ENCODE measurements at places on chromosomes 12 and 14.
A peak's percentile ranks its signal among the peaks of the same experiment; 100 is the strongest.

DNA sequence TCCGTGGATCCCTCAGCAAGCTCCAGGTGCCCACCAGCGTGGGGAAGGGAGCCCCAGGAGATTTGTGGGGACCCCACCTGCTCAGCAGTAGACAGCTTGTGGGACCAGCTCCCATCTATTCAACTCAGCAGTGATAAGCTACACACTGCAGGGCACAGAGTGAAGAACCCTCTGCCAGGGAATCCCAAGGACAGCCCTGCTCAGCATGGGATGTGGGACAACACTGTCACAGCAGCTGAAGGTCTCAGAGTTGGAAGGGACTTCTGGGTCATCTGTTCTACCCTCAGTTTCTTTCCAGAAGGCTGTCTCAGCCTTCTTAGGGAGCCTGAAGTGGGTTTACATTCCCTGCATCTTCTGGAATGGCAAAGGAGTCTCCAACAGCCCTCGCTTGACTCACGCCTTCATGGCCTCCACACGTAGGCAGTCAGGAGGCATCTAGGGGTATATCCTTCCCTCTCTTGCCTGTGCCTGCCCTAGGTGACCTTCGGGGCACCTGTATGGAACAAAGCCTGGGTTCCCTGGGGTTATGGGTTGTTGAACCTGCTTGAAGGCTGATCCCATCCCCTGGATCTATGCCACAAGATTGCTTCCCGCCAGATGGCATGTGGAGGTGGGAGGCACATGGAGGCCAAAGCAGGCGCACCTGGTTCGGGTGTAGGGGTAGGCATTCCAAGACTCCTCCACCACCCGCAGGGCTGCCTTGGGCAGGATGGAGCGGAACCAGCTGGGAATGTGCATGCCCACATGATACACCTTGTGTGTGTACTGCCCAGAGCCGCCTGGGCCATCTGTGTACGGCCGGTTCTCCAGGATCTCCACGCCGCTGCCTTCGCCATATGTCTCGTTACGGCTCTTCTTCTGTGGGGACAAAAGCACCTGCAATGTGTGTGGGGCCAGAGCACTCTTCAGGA lies 33.0 kb downstream of the ARL6IP4 start:
- DNase-seq = no peak

DNA sequence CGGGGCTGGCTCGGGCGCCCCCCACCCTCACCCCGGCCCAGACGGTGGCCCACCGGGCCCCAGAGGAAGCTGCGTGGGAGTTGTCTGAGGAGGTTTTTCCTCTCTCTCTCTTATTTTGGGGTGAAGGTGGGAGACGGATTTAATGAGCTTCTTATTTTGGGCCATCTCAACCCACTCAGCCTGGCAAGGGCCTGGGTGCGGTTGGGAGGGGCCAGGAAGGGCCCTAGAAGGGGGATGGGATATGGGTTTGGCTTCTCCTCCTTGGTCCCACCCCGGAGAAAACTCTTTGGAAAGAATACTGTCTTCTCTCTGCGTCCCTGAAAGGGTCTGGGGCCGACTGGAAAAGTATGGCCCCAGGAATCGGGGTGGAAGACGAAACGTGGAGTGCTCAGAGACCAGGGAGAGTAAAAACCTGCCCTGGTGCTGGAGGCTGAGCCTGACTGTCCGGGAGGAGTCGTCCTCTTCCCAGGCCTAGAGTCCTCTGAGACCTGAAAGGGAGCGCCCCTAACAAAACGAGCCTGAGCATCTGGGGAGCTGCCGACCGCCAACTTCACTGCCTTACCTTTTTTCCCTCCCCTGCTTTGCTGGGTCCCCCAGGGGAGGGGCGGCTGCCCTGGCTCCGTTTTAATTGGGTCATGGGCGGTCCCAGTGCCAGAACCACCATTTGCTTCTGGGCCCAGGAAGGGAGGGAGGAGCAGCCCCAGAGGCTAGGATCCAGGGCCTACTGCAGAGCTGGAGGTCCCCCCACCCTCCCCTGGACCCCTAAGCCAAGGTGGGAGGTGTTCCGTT lies 1.6 kb downstream of the MMP14 start:
- no peak for DNase-seq

GRCh38 chr12:5789469-5789968 lies 155.5 kb downstream of the ANO2 start:
- DNase-seq = no peak

- no peak for DNase-seq
Observed at GRCh38 chr14:36950812-36951211, 221.6 kb downstream of the SLC25A21 start.

DNA sequence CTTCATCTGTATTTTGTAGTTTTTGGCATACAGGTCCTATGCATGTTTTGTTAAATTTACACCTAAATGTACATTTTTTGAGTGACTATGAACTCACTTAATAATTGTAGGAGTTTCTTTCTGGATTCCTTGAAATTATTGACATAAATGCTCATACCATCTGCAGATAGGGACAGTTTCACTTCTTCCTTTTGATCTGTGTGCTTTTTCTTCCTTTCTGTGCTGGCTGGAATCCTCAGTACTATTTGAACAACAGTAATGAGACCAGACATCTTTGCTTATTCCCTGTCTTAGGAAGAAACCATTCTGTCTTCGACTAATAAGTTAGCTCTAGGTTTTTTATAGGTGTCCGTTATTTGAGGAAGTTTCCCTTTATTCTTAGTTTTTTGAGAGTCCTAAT lies 110.3 kb downstream of the ADGRD1 start:
- no peak for DNase-seq

DNA sequence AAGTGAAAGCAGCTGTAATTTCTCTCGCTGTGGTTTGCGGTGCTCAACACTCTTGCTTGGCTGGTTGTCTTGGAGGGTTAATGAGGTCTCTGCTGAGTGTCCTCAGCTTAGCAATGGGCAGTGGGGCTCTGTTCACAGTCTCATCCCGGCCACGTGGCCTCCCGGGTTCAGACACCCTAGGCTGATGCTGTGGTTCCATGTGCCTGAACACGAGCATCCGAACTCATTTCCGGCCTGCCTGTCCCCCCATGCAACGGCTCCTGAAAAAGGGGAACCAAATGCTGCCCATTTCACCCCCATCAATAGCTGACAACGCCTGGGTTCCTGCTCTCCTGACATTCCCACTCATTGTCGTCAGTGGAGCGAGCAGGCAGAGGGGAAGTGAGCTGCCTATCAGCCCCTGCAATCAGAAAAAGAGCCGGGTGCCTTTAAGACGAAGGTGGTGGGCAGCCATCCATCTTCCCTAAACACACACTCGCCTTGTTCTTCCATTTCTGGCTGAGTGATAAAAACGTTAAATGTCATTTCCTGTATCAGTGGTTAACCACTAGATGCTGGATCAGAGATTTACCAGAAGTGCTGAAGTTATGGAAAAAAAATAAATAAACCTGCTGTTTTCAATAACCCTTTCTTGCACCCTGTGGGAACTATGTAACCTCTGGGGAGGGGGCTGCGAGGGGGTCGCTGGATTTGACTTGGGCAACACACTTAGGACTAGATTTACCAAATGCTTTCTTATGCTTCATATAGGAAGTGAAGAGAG lies 60.3 kb upstream of the BCL2L14 start:
- peak; percentile 70 for DNase-seq

DNA sequence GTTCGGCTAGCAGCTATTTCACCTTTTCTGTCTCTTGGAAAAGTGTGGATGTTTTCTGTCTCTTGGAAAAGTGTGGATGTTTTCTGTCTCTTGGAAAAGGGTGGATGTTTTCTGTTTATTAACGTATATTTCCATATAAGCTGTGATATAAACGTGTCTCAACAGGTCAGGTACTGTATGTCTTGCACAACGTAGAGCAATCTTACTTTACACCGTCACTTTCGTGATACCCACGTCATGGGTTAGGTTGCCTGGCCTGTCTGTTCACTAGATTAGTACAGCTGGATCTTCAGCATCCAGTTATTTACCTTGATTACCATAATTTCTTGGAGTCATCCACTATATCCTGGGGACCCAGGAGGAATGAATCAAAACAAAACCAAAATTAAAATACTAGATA lies 14.1 kb downstream of the CLEC7A start:
- no peak for DNase-seq

GRCh38 chr12:52452101-52452500 lies at the start of gene KRT6B:
TSS of gene KRT6B (minus strand) at chr12:52452146. CDS start at chr12:52452078, 68 bp downstream.
- no peak for DNase-seq
